ENCODE measurements at places on chromosomes 7 and 10.

DNA sequence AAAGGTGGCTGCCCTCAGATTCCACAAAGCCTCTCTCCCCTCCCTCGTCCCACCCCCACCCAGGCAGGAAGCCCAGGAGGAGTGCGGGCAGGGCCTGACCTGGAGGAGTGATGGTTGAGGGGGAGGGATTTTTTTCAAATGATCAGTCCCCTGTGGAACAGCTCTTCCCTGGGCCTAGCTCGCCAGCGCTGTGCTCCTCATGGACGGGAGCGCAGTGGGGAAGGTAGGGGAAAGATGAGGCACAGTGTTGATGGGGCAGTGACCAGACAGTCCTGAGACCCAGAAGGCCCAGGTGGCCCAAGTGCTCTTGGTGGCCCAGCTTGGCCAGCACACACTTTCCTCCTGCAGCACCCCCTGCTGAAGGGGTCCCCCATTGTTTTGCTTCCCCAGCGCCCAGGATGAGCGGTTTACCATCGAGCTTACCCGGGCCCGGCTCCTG is 8.5 kb downstream of the SAP25 start:
- no peak for DNase-seq

DNA sequence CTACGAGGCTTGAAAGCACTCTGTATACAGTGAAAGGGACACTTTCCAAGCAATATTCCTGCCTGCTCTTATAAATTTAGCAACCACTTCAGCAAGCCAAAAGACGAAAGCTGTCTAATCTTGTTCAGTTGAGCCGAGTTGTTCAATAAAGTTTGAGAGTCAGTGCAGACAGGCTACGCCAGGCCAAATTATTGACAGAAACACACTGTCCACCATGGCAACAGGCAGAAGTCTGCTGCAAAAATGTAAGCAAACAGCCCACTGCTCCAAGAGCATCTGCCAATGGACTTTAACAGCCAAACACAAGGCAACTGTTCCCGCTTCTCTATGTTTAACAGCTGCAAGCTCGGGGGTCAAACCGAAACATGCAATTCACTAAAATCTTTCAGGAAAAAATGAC is 85.7 kb downstream of the GLI3 start:
- DNase-seq = no peak

DNA sequence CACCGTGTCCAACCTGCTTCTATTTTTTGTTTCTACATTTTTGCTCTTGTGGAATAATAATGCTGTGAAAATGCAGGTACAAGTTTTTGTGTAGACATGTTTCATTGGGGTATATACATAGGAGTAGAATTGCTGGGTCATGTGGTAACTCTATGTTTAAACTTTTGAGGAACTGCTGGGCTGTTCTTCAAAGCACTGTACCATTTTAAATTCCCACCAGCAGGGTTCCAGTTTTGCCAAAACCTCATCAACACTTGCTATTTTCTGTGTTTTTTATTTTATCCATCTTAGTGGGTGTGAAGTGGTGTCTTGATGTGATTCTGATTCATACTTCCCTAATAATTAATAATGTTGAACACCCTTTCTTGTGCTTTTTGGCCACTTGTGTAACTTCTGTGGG is 138.6 kb downstream of the RGS10 start:
- no peak for DNase-seq

DNA sequence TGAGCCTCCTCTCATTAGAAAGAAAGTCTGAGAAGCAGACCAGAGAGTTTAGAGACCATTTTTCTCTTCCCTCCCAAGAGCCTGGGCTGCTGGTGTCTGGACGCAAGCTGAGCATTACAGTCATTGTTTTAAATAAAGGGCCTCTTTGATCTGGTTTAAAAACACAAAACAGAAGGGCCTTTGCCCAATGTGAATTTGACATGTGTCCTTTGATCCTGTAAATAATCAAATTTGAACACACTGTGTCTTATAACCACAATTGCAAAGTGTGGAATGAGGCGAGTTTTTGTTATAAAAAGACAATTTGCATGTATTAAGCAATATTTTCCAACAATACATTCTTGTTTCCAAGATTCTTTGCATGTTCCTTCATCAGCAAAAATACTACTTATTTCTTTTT is 158.5 kb downstream of the C7orf25 start:
- no peak for DNase-seq

DNA sequence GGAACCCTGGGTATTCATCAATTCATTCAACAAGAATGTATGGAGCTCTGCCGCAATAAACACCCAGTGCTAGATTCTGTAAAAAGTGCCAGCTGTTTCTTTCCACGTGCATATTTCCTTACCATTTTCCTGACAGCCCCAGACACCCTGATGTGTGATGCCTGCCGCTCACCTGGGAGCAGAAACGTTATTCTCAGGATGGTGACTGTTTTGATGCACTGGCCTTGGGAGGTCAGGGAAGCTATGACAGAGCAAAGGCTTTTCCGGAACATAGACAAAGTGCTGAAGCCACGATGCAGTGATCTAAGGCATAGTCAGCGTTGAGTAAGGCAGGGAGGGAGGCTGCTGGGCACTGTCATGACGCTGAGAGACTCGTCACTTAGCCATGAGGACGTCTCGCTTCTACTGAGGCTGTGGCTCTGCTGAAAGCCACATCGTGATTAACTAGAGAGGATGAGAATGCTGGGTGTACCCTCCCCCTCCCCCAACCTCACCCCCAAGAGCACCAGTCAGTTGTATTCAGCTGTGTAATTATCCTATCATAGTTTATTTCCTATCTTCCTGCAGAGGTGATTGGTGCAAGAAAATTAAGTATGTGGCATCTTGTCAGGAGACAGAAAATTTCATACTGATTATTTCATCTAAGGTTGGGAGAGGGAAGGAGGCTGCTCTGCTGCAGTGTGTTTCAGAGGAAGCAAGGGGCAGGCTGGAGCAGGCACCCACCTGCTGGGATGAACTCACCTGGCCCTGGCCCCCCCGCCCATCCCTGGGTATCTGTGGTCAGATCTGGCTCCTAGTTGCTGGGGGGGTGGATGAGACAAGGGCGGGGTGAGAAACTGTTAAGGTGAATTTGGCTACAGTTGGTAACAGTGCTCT is 48.8 kb upstream of the SMNDC1 start:
- DNase-seq = no peak

DNA sequence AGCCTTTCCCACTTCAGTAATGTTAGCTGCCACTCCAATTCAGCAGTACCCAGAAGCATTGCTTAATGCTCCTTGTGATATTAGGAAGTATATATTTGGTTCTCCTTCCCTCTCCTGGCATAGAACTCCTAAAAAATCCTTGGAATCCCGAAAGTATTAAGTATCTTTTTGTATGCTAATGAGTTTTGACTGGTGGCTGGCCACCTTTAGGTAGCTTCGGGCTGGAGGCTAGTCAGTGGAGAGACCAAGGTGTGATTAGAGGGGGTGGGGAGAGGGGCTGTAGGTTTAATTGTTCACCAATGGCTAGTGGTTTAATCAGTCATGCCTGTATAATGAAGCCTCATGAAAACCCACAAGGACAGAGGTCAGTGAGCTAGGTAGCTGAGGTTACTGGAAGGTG is 12.2 kb downstream of the COMTD1 start:
- DNase-seq = no peak

DNA sequence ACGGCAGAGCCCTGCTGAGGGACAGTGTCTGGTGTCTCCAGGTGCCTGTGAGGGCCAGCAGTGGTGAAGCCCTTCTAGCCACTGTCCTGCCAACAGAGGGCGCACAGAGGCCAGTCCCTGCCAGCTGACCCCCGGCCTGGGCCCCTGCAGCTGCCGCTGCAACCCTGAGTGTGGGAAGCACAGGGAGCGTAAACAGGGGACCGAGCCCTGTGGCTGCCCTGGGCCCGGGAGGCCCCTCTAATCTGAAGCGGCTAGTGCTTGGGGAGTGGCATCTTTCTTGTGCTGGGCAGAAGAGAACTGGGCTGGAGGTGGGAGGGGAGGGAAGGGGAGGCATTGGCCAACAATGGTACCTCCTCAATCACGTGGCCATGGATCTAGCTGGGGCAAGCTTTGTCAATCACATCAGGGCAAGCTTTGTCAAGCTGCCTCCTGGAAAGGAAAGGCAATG is 34.6 kb downstream of the TRIM8 start:
- DNase-seq = peak; percentile 46

DNA sequence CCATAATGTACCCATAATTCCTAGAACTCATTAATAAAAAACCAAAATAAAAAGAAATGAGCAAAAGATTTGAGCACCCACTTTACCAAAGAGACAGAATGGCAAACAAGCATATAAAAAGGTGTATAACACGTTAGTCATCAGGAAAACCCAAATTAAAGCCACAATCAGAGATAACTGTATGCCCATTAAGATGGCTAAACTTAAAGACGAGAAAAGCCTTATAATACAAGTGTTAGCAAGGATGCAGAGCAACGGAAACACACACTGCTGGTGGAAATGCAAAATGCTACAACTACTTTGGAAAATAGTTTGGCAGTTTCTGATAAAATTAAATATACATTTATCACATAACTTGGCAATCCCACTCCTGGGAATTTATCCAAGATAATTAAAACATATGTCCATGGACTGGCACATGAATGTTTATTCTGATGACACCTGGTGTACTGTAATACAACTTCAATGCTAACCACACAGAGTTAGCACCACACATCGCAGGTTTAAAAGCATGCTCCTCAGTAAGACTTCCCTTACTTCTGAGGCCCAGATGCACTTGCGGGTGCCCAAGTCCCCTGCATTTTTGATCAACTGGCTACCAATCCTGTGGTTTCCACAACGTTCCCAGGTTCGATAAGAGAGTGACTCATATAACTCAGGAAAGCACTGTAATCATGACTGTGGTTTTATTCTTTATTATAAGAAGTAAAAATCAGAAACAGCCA is 158.6 kb downstream of the SNX13 start:
- DNase-seq = no peak

DNA sequence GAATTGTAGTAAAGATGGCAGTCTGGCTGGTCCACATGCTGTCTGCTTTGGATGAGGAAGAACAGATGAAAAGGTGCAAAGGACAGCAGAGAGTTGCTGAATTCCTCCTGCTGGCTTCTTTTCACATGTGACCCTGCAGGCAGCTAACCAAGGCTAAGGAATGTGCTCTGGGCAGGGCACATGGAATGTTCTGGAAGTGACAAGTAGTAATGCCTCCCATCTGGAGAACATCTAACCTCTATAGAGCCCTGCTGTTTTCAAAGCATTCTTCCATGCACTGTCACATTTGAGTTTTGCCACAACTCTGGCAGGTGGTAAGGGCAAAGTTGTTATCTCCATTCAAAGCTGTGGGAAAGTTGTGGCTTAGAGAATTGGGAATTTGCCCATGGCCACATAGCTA is 208.8 kb downstream of the STK31 start:
- DNase-seq = no peak

GRCh38 chr7:61111-61510 is 131.3 kb upstream of the FAM20C start:
- DNase-seq = no peak

- DNase-seq = peak; percentile 4
Measured at GRCh38 chr10:24503461-24504320, 220.0 kb downstream of the ARHGAP21 start.

GRCh38 chr10:123687758-123688157 is 21.6 kb downstream of the GPR26 start:
- no peak for DNase-seq

DNA sequence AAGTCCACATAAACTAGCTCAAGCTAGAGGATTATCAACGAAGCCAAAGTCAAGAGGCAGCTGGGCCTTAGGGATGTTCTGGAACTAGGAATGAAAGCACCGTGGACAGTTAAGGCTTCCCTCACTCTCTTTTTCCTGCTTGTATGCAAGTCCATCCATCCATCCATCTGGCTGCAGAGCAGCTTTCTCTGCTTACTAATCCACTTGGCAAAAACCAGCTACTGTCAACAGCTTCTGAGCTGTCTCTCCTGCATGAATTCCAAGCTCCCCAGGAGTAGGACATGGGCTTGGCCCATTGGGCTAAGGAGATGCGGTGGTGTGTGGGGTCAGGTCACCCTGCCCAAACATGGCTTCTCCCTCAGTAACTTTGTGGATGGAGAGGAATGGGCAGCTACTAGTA is 66.2 kb downstream of the NAMPT start:
- no peak for DNase-seq

- no peak for DNase-seq
Measured at GRCh38 chr10:10870523-10871241, 147.0 kb upstream of the CELF2 start.

DNA sequence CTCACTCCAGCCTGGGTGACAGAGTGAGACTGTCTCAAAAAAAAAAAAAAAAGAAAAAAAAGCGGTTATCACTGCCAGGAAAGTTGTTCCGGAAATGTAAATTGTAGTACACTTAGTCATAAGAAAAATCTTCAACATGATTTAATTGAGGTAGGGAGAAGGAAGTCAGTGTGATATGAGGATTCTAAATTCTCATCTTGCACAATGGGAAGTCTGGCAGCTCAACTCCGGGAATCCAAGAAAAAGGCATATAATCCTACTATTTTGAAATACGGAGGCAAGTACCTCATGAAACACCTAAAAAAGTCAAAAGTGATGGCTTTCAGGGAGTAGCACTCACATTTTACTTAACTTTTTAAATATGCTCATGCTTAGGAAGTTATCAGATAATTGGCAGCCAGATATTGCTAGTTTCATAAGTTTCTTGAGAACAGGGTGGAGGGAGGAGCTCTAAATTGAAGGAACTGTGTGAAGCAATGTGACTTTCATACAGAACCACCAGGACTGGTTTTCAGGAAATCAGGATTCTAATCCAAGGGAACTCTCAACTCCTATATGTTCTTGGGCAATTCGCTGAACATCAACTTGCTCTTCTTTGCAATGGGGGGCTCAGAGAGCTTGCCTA is 2.7 kb upstream of the C7orf25 start:
- no peak for DNase-seq
